IPS-NIHi11 (cell line): ENCODE measurements at places on chromosomes 12 and 14.

DNA sequence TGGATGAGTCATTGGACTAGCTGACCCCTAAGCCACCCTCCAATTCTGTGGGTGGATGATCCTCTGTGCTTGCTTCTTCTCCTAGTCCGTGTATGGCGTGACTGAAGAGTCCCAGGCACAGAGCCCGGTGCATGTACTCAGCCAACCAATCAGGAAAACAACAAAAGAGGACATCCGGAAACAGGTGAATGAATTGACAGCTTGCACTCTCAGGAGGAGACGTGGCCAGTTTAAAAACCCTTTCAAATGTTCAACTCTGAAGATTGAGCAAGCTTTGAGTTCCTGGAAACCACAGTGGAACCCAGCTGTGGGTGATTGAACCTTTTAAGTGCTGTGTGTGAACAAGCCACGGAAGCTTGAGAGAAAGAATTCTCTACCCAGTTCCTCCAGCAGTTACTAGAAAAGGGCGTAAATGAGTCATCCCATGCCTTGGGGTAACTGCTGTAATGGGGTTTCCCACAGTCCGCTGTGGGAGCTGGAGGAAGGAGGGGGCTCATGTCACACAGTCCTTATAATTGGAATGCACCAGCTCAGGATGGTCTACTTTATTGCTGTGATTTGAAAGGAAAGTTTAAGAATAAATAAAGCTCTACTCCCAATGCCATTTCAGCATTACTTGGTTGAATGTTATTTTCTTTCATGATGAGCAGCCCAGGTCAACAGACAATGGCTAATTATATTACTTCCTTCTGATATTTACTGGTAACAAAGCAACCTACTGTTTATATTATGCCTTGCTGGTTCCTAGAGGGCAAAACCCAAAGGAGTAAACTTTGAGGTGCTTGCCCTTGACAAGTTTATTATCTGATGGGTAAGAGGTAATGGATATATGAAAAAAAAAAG is 417.0 kb downstream of the DPF3 start:
- peak; percentile 31 for DNase-seq

GRCh38 chr14:100388103-100389054 is 65.2 kb downstream of the SLC25A47 start:
- DNase-seq = no peak

- DNase-seq = no peak
Observed at GRCh38 chr12:115791331-115791730, 486.2 kb downstream of the MED13L start.

- DNase-seq = no peak
Observed at GRCh38 chr12:94289461-94290312, 141.3 kb downstream of the PLXNC1 start.
